NCI-H526 treated with DMSO at 0.1 percent for 48 hours (cell line): ENCODE measurements at places on chromosomes 4 and X.

DNA sequence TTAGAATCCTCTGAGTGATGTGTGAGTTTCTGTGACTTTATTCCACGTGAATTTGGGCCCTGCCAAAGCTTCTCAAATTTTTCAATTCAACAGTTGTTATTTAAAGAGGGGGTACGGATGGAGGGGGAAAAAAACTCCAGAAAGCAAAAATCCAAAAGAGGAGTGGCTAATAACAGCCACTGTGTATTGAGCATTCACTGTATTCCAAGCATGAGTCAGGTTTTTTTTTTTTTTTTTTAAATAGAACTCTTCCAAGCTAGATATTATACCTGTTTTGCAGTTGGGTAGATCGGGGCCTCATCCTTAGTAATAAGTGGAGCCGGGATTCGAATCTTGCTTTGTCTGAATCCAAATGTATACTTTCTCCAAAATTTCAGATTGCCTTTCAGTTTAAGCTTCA, 6.4 kb upstream of the RHOH start:
- no peak for DNase-seq

- DNase-seq, result no peak
These were observed 58.9 kb downstream of the ARX start for GRCh38 chrX:24956828-24957227.

GRCh38 chr4:176964116-176964691, 171.5 kb upstream of the VEGFC start:
- DNase-seq, result no peak

DNA sequence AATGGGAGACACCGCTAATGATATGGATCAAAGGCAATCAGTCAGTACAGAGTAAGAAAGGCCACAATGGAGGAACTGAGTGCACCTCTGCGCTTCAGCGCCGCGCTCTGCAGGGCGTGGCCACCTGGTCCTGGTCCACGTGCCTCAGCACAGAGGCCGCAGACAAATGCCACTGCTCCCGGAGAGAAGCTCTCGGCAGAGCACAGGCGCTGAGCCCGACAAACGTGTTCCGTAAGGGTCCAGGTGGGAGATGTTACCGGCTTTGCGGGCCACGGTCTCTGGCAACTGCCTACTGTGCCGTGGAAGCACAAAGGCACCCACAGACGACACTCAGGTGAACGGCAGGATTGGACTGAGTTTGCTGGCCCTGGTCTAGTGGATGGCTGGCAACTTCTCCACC, 68.9 kb downstream of the ACOX3 start:
- DNase-seq, result no peak

DNA sequence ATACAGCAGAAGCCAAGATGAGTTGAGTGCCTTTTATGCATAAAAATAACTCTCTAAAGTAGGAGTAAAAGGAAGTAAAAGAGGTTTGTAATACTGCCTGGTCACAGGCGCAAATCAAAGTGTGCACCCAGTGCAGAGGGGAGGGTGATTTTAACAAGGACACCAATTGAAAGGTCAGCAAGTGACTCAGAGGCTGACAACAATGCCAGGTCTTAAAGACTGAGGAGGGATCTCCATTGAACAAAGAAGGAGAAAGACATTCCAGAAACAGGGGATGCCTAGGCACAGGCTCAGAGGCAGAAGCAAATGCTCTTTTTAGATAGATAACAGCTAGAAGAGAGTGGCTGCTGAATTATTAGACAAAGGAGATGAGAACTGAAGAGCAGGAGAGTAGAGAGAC, 297.4 kb upstream of the VCX start:
- DNase-seq, result no peak

GRCh38 chr4:126530996-126531585, 1101.7 kb upstream of the INTU start:
- DNase-seq, result no peak

GRCh38 chr4:173448103-173448502, 49.2 kb upstream of the SCRG1 start:
- no peak for DNase-seq

- no peak for DNase-seq
These were observed 32.3 kb upstream of the CXCL8 start for GRCh38 chr4:73707918-73708577.

- no peak for DNase-seq
These were observed 39.3 kb upstream of the CXCL8 start for GRCh38 chr4:73701116-73701515.

DNA sequence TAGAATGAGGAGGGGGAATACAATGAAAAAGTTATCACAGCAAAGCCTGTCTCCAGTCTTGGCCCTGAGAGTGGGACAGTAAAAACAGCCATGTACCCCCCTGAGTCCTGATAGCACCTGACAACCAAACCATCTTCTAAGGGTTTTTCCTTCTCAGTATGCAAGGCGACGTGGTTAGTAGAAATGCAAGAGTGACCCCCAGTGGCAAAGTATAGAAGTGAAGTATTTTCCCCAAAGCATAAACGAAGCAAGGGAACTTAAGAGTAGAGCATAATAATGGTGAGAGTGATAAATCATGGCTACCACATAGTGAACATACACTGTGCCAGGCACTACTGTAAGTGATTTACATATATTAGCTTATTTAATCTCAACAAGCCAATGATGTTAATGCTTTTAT, 52.8 kb downstream of the FAM47C start:
- peak; percentile 73 for DNase-seq

DNA sequence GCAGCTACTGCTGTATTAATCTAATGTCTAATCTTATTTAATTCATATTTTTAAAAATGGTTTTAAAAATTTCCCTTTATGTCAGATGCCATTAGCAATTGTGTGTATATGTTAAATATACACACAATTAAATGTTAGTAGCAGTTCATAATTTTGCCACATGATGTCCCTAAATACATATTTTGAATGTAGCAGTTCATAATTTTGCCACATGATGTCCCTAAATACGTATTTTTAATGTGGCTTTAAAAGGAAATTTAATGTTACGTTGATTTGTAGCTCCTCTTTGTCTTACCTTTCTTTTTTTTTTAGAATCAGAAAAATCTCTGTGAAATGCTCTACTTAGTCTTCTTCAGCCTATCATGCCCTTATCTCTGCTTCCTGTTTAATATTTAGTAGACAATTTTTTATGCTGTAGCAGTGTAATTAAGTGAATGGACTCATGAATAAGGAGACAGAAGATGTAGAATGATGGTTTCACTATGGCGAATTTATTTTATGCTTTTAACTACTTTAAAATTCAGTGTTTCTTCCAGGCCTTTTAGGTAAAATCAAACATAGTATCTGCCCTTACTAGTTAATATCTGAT, 26.1 kb downstream of the RBM46 start:
- peak; percentile 19 for DNase-seq

DNA sequence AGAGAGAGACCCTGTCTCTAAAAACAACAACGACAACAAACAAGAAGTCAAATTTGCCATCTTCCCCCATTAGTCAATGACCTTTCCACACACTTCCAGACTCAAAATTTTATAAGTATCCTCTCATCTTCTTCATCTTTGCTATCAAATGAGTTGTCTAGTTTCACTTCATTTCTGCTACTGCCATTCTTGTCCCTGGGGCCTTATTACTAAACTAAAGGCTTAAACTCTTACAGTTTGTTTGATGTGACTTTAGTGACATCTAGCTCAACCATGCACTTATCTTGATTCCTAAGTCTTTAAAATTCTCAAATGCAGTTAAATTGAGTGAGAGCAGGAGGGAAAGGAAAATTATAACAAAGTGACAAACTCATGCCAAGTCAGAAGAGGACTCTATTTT, 271.8 kb upstream of the GK2 start:
- DNase-seq, result no peak

GRCh38 chr4:3193531-3194203, 55.3 kb upstream of the MSANTD1 start:
- peak; percentile 29 for DNase-seq

- DNase-seq, result no peak
These were observed 191.8 kb downstream of the ADAM29 start for GRCh38 chr4:175109933-175110332.

DNA sequence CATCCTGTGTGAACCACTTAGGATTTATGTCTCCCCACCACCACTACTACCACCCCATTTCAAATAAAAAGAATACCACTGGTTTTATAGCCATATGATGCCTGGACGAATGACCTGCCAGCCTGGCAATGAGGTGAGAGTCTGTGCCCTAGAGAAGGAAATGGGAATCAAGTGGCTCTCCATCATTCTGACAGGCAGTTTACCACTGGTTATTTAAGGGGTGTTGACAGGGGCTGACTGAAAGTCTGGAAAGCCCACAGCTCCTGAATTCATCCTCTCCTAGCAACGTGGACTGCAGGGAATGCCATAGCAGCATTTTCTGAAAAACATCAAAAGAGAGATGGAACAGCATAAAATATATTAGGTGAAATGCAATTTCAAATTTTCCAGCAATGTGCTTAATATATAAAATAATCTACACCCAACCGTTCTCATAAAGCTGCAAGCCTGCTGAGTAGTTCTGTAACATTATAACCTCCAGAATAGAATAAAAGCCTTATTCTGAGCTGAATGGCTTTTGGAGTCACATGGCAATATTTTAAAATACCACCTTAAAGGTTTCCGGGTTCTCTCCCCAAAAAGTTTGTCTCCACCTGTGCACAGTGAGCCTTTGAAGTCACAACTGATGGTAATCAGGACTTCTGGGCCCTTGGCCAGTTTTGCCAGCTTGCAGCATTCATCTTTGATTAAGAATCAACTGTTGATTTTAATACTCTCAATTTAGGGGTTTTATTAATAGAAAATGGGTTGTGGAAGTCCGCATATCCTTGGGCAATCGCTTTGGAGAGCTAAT, 121.5 kb downstream of the DCTD start:
- no peak for DNase-seq

DNA sequence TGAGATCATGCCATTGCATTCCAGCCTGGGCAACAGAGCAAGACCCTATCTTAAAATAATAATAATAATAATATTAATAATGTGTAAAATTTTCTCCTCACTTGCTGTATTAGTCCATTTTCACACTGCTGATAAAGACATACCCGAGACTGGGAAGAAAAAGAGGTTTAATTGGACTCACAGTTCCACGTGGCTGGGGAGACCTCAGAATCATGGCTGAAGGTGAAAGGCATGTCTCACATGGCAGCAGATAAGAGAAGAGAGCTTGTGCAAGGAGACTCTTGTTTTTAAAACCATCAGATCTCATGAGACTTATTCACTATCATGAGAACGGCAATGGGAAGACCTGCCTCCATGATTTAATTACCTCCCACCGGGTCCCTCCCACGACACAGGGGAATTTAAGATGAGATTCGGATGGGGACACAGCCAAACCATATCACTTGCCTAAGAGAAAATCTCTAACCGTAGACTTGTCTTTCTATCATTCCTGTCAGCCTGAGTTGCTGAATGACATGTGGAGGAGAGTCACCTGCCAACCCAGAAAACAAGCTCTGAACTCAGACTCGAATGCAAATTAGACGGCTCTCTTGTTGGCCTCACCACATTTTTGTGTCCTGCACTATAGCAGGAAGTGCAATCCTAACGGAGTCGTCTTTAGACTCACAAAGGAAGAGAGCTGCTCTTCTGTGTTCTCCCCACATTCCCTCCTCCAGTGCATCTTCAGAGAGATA, 51.9 kb upstream of the DCTD start:
- no peak for DNase-seq

DNA sequence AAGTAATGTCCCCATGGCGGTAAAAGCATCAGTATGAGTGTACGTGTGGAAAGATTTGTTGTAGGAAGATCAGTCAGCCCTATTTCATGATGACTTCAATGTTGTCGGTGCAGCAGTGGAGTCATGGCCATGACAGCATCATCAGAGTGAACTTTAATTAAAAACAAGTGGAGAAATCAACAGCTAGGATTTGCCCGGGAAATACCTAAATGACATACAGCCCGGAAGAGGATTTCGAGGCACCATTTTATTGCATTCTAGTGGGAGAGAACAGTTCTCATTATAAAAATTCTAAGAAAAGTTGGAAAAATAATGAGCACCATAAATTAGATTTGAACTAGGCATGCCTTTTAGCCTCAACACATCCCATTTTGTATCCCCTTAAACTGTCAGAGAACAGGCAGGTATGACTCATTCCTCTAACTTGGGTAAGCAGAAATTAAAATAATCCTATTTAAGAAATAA, 170.1 kb downstream of the SHROOM3 start:
- DNase-seq, result no peak

DNA sequence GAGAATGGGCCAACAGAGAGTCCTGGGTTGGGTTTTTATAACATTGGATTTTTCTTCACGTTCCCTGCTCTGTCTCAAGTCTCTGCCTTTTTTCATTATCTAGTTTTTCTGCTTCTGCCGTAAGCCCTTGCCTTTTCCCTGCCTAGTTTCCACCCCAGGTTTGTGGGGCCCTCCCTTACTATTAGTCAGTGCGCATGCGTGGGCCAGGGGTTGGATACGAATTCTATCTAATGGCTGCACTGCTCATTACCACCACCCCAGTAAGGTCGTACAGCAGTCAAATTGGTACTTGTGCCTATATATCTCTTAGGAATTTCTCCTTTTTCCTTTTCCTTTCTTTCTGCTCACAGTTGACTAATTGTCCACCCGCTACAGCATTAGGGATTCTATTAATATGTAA, 49.4 kb downstream of the ANXA10 start:
- no peak for DNase-seq

- no peak for DNase-seq
These were observed 264.0 kb upstream of the HAND2 start for GRCh38 chr4:173793937-173794510.

GRCh38 chr4:328729-329128, 8.9 kb upstream of the ZNF141 start:
- no peak for DNase-seq

DNA sequence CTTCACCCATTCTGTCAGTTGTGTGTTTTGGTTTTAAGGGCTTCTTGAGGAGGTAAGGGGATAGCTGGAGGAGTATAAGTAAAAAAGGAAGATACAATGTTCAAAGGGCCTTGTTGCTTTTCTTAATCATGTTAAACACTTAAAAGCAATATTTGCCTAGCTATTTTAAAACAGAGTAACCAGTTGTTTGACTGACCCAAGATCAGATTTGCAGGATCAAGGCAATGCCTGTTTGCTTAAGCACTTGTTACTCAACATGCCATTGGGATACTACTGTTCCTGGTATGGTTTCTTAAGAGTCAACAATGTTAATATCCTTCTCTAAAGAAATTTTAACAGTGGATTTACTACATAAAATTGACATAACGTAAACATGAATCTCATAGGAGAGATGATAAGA, 2.6 kb downstream of the DCLK2 start:
- no peak for DNase-seq

DNA sequence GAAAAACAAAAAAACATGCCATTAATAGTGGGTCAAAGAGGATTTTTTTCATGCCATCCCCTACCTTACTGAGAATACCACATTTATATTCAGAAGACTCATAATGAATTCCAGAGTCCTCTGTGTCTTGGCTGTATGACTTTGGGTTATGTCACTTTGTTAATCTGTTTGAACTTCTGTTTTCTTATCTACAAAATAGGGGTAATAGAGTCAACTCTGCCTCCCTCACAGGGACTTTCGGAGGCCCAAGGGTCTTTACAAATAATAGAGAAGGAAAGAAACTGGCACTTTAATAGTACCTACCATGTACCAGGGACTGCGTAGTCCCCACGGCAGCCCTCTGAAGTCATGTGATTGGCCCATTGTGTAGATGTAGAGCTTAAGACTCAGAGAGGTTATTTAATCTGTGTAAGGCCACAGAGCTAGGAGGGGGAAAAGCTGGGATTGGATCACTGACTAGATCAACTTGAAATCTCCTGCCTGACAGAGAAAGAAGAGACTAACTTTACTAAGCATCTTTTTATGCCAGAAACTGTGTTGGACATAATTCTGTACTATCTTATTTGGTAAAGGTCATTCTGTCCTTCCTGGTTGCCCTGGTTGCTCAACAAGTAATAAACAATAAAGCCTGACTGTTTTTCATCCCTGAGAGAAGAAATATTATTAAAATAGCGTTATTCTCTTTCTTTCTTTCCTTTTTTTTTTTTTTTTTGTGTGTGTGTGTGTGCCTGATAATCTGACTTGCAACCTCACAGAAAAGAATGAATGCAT, 59.6 kb downstream of the NFKB1 start:
- DNase-seq, result no peak
